Stimulated activated naive CD4-positive, alpha-beta T cell (primary cell): ENCODE measurements at places on chromosomes 3 and 15.

- DNase-seq = no peak
Observed at GRCh38 chr3:196378146-196378841, 40.1 kb upstream of the TM4SF19 start.

GRCh38 chr3:18057471-18058091, 315.1 kb upstream of the TBC1D5 start:
- no peak for DNase-seq

DNA sequence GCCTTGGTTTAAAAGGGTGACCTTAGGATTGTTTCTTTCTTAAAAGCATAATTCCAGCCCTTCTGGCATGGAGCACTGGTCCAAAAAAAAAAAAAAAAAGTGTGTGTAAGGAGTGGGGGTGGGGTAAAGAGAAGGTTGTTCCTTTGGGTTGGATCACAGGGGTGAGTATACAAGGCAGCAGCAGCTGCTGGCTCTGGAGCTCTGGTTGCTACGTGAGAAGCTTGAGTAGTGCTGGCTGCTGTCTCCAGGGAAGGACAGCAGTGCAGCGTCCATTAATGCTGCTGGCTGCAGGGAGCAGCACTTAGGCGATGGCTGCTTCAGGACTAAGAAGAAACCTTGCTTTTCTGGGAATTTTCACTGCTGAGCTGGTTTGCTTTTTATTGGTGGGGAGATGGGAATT, 2.3 kb downstream of the SETD5 start:
- DNase-seq = no peak

DNA sequence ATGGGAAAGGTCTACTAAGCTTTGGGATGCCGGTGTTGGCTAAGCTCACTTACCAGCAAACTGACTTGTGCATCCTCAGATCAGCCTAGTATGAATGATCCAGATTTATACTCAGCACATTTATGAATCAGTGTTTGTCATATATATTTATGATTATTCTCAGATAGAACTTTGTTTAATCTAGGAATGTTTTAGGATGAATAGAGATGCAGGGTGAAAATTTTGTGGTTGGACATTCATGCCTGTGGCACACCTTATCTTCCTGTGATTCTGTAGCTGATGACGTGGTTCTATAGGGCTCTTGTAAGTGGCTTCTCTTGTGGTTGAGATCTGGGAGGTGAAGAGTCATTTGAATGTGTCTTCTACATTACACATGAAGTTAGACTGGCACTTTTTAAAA, 11.4 kb downstream of the CDIN1 start:
- no peak for DNase-seq

- no peak for DNase-seq
Observed at GRCh38 chr3:131636266-131636775, 133.6 kb upstream of the MRPL3 start.

GRCh38 chr3:188740010-188740409, 431.8 kb upstream of the TPRG1 start:
- no peak for DNase-seq

GRCh38 chr3:45987368-45988291, 8.0 kb downstream of the FYCO1 start:
- DNase-seq = no peak

DNA sequence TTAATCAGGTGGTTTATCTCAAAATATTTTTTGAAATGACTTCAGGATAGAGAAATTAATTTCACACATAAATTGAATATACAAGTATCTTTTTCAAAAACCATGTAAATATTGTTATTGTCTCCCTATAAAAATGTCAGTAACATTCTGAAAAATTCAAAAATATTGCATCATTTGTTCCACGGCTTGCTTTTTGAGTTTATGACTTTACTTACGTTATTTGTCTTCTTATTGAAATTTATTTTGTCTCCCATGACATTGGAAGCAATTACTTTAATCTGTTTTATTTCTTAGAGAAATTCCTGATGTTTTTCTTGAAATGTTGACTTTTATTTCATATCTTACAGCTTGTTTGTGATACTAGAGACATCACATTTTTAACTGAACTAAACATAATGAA, 56.9 kb upstream of the P2RY1 start:
- DNase-seq = no peak

DNA sequence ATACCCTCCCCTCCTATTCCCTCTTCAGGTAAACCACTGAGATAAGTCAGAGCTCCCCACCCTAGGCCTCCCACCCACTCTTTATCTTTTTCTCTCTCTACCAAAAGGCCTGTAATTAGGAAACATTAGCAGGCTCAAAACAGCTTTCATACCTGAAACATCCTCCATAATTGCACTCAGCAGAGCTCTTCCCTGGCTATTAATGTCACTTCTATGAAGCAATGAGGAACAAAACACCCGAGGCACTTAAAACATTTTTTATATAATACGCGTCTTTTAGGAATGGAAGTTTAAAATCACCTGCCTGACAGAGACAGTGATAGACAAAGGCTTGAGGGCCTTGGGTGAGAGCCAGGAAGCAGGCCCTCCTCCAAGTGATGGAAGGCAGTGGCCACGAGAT, 138.9 kb downstream of the EPHB1 start:
- DNase-seq = no peak

- no peak for DNase-seq
Observed at GRCh38 chr15:74403991-74404563, 29.7 kb downstream of the SEMA7A start.

GRCh38 chr15:64502151-64502550, 41.8 kb downstream of the ZNF609 start:
- no peak for DNase-seq

DNA sequence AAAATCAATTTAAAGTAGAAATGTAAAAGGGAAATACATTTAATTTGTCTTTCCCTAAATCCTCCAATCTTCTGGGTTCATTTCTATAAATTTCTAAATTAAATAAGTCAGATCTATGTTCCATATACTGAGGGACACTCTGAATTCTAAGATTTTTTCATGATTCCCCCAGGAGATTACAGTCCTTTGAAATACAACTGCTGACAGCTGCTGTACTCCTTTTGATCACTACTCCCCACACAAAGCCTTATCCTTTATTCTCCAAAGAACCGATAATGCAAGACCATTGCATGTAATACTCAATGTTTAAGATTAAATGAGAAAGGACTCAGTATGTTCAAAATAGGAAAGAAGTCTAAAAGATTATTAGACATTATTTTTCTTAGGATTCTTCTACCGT, 865.7 kb downstream of the EPHA3 start:
- no peak for DNase-seq

DNA sequence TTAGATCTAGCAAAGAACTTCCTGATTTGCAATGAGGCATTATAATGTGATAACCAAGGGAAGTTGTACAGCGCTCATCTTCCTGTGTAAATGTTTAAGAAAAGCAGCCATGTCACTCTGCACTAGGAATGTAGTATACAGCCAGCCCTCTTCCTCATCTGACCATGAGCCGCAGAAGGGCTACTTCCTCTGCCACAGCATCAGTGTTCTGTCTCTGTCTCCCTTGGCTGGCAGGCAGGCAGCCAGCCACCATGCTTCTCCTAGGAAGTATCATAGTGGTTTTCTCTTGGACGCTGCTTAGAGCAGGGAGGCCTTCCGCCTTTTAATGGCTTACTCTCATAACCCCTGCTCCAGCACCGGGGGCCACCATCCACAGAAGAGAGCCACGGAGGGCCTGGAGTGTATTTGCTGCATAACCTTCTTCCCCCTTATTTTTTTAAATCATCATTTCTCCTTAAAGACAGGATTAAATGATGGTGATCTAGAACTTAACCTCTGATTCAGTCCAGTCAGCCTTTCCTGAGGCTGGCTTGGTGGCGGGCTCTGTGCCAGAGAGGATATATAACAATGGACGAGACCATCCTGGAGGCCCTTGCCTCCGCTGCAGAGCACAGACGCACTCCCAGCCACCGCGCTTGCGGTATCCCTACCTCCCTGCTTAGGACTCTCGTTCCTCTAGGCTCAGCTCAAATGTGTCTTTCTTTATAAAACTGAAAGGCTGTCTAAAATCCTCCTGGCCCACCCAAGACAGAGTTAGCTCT, 57.3 kb upstream of the PLXNA1 start:
- no peak for DNase-seq

DNA sequence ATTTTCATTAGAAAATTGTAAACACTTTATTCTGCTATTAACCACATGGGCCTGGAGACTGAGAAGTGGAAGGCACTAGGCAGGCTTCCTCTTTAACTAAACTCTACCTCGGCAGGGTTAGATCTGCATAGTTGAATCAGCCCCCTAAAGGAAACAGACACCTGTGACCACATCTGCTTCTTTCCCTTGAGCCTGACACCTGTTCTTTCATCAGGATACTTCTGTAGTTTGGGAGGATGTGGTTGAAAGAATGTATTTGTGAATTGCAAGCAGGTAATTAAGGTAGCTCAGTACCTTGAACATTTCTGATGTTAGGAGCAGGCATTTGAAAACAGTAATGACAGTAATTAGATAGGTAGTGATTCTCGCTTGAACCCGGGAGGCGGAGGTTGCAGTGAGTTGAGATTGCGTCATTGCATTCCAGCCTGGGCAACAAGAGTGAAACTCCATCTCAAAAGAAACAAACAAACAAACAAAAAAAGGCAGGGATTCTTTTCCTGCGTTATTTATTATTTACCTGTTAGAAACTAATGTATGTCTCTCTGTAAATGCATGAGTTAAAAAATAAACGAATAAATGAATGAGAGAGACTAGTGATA, 468.5 kb downstream of the NLGN1 start:
- DNase-seq = no peak

DNA sequence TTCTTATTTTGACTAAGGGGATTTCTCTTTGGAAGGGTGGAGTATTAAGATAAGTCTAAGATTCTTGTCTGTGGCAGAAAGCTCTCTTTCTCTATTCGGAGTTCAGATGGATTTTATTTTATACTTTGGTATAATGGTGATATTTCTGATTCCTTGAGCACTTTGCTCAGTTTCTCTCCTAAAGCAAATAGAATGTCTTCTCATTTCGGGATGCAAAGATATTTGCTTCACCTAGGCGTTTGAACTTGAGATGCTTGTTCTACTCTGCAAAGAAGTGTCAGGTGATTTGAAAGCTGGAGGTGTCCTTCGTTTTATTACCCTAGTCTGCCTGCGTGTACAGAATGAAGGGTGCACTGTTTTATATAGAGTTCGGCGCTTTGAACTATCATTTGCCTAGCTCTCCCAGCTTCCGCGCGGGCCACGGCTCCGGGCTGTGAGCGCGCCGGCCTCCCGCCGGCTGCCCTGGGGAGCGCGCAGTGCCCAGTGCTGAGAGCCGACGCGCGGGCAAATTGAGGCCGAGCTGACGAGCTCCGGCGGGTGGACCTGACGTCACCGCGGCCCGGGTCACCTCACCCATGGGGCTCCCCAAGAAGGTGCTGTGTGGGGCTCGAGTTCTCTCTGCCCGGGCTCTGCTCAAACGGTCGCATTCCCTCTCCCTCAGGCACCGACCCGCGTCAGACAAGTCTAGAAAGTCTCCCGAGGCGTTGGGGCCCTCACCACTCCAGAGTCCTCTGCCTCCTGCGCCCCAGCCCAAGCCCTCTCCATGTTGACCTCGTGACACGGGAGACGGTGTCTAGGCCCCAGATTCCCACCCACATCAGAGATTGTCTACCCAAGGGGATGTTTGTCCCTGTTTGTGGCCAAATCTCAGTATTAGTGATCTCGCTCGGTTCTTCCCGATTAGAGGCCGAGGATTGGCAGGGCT, 7.5 kb downstream of the SOX2 start:
- DNase-seq = no peak

- no peak for DNase-seq
Observed at GRCh38 chr15:39666677-39667076, 85.8 kb downstream of the THBS1 start.
